DMS 273 treated with DMSO at 0.1 percent for 48 hours (cell line): ENCODE measurements at places on chromosomes 2 and 18.

DNA sequence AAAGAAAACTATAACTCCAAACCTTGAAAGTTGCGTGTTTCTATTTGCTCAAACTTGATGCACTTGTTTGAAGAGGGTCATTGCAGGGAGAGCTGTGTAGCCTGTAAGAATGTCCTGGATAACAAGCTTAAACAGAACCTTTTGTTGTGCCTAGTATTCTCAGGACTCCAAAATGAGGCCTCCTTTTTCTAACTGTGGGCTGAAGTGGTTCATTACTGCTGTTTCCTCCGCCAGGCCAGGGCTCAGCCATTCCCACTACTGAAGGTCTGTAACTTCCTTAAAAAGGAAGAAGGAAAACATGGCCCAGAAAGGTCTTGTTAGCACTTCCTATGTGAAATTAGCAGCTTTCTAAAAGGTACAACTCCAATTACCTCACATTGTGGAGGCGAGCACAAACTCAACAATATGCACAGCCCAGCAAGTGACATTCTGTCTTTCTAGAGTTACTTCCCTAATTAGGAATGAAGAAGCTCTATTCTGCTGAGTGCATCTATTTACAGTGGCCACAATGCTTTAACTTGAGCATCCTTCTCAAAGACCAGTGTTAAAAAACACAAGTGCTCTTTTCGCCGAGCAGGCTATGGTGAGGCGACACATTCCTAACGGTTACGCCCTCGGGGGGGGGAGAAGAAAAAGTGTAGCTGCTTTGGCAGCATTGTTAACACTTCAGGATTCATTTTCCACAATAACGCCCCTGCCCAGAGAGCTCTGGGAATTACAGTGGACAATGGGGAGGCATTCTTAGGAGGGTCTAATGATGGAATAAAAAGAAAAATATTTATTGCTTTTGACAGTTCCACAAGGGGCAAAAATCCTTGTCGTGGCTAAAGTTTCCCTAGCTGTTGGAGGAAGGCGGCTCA lies 136.9 kb upstream of the SIX3 start:
- DNase-seq, result no peak

- DNase-seq, result no peak
These were observed 478.7 kb upstream of the TCF4 start for GRCh38 chr18:56066524-56067213.

DNA sequence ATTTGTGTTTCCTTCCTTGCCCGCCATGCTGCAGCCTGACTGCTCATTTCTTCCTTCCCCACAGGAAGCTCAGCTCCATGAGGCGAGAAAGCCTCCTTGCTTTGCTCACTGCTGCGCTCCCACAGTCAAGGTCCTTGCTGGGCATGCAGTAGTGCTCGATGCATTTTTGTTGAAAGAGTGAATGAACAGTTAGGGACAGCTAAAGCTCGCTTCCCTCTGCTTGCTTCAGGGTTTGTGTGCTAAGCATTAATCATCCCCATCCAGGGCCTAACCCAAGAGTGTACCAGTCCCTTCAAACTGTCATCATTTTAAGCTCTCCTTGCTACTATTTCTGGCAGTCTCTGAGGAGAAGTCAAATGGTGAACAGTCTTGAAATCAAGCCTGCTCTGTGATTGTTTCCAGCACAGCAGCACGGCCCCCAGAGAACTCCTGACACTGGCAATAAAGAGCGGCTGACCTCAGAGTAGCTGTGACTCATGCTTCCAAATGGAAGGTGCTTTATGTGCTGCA lies 171.7 kb upstream of the SOX11 start:
- DNase-seq, result no peak

DNA sequence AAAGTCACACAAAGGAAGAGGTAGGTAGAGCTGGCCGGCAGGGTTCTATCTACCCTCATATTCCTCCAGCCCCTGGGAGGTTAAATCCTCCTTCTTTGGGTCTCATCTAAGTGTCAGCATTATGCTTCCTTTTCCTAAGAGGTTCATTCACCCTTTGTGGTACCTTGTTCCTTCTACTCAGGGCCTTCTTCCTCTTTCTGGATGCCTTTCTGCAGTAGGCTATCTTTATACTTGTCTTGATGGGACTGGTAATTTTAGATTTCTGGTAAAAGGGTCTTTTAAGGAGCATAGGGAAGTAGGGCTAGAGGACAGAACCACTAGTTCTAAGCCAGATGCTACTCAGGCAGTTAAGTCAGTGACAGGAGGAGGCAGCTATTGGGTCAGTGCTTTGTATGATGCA lies 13.7 kb upstream of the TNP1 start:
- no peak for DNase-seq

DNA sequence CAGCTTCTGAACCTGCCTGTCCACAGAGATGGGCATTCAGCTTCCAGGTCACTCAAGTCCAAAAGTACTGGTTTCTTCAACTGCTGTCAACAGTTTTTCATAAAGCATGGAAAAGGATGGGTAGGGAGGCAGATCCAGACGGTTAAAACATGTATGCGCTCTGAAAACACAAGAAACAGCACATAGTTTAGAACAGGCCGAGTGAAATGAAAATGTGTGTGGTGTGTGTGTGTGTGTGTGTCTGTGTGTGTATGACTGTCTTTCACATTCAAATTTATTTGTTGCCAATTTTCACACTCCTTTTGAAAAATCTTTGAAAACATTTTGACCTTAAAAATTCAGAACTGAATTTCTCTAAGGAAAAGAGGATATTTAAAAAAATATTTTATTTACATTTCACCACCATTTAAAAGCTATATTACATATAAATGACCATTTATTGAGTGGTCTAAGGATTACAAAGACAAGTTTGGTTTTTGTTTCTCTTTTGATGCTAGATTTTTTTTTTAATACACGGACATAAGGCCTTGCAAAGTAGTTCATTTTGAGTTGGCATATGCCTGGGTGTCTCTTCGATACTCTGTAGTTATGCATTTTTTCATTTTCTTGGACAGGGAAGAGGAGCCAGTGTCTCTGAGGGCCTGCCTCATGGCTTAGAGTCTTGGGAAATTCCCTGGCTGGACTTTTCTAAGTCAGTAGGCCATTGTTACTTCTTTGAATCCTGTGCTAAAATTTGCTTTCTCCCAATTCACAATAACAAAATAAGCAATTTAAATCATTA lies 30.0 kb upstream of the STK17B start:
- DNase-seq, result no peak

DNA sequence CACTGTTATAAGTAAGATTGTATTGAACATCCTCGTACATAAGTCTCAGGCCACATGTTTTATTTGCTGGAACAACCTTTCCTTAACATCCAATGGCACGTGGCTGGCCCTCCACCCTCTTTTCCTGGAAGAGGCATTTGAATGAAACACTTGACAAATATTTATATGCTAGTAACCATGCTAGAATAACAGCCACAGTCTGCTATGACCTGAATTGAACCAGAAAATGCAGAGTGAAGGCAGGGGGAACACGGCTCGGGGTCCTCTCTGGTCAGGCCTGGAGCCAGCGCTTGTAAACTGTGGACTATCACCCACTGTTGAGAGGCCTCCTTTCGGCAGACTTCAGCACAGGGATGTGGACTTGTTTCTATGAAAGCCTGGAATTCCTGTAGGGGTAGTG lies 198.2 kb upstream of the COPS8 start:
- DNase-seq, result no peak
